ENCODE measurements at places on chromosomes 3 and 15.

DNA sequence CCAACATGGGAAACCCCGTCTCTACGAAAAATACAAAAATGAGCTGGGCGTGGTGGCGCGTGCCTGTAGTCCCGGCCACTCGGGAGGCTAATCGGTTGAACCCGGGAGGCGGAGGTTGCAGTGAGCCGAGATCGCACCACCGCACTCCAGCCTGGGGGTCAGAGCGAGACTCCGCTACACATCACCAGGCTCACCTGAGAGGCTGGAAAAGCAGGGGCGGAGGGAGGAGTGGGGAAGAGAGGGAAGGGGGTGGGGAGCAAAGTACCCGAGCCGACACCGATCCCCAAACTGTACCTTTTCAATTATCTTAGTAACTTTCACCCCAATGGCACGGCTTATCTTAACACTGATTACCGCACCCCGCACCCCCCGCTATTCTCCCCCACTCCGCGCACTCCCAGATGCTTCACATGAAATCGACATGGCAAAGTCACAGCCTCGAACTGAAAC is 46.4 kb upstream of the SYNM start:
- no peak for DNase-seq

- no peak for DNase-seq
These were observed 55.9 kb downstream of the BHLHE40 start for GRCh38 chr3:5035113-5035512.

- DNase-seq: peak; percentile 82
These were observed at the start of gene GPR160 for GRCh38 chr3:170037463-170038433. Gene GPR160, plus strand, starts transcription at chr3:170037995. Its CDS starts 45,978 bp downstream, at chr3:170083973.

DNA sequence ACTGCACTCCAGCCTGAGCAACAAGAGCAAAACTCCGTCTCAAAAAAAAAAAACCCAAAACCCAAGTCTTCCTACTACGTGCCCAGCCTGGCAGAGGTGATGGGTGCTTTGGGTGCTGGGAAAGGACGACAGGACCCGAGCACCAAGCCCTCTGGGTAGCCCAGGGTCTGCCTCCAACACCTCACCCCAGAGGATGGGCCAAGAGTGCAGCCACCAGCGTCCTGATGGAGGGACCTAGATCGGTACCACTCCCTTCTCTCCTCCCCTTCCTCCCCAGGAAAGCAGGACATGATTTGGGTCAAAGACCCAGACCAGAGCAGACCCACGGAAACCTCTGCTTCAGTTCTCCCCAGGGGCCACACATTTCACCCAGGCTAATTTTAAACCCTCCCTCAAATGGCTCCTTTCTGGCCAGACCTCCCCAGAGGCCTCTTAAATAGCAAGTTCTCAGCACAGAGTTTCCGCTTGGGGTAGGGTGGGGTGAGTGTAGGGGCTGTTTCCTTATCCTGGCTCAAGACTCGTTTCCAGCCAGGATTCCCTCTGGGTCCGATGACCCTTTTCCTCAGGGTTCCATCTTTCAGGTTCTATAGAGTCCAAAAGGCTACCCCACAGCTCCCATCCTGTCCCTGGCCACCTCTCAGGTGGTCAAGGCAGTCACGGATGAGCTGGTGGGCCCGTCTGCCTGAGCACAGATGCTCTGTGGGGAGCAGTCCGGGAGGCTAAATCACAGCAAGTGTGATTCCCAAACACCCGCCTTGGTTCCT is 20.5 kb downstream of the RBPMS2 start:
- DNase-seq: no peak

GRCh38 chr3:101806491-101806890 is 27.5 kb downstream of the NXPE3 start:
- DNase-seq: no peak

Data from activated CD4-positive, CD25-positive, alpha-beta regulatory T cell treated with anti-CD3 and anti-CD28 coated beads, Interleukin-2, amount 50 U/mL, for 72 hours (primary cell).